ENCODE measurements at places on chromosomes 13 and 19. TPM values are rescaled to one million over a fixed set of nuclear protein-coding genes. Genes with fewer than 3 reads are reported as not detected.

- DNase-seq = no peak
Observed at GRCh38 chr13:75554464-75554863, 4.9 kb downstream of the UCHL3 start.

DNA sequence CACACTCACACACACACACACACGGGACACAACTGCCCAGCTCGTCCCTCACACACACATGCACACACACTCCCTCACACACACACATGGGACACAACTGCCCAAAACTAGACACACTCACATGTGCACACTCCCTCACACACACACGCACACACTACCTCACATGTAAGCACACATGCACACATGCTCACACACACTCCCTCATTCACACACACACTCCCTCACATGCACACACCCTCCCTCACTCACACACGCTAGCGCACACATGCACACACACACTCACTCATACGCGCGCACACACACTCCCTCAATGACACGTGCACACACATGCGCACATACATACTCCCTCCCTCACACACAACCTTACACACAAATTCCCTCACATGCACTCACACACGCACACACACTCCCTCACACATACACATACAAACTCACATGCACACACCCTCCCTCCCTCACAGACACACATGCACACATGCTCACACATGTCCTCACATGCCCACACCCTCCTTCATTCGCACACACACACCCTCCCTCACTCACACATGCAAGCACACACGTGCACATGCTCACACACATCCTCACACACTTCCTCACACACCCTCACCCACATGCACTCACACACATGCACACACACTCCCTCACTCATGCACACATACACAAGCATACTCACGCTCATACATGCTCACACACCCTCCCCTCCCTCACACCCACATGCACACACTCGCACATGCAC is 9.0 kb upstream of the RASA3 start:
- DNase-seq = peak; percentile 29

Gene FGF9
- 3.1 TPM for total RNA-seq

Gene HPN
- 1.7 TPM for total RNA-seq

Gene GPX4
- total RNA-seq = 193 TPM

DNA sequence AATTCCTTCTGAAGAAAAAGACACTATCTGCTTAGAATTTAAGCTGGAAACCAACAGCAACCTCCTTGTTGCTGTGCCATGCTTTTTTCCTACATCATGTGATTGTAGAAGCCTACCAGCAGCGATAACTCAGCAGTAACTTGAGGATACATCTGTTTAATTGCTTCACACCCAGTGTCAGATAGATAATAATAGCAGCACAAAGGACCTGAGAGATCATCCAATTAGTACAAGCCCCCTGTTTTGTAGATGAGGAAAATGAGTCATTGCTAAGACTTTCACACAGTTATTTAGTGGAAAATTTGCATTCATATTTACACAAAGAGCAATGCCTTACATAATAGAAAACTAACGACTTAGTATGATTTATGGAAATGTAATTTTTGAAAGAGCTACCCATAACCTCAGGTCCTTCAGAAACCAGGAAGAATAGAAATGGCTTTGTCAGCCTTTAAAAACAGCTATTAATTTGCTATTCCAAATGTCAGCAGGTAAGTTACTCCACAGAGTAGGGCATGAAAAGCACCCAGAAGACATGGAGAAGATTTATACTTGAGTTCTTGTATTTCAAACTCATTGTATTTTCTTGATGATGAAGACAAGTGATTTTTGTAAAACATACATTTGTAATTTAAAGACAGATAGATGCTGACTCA is 93.7 kb upstream of the SGCG start:
- DNase-seq = no peak

Gene CYP2S1
- 1.4 TPM for total RNA-seq

DNA sequence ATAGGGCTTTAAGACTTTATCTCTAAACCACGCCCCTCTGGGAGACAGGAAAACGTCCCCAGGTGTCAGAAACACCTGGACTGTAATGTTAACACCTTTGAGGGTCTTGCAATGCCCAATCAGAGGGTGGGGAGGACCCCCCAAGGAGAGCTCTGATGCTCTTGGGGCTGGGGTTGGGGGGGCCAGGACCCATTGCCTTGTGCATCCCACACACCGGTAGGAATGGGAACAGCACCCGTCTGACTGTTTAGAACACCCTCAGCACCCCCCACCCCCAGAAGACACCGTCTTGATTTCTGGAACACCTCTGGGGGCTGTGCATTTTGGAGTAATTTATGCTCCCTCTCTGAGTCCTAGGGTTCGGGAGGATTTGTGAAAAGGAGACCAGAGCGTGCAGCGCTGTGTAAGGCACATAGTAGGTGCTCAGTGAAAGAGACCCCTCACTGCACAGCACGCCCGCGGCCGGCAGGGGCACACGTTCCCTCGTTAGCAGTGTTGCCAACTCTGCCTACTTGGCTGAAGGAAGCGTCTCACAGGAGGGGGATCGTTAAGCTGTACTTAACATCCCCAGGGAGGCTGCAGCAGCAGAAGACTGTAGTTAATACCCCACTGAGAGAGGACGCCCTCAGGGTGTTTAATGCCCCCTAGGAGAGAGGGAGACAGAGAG is 2.8 kb upstream of the ERFL start:
- DNase-seq = no peak

Gene RNF225
- total RNA-seq = not detected

- no peak for DNase-seq
Observed at GRCh38 chr19:46766569-46767317, 20.5 kb upstream of the STRN4 start.

Gene ZNF154
- 5.9 TPM for total RNA-seq

Gene GPC6
- 35.9 TPM for total RNA-seq

DNA sequence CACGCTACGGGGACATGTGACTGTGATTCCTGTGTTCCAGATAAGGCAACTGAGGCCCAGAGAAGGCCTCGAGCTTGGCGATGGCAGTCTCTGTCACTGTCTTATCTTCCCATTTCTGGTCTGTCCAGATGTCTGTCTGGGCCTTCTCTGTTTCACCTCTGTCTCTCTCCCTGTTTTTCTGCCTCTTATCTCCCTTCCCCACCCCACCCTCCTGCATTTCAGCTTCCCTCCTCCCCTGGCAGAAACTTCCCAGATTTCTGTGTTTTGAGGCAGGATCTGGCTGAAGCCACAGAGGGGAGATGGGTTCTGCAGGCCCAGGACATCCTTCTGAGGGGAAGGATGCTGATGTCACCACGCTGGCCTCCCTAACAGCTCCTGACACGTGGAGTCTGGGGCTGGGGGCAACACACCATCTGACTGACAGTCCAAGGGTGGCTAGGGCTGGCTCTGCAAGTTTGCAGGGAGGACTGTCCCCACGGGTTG is 14.4 kb downstream of the PAK4 start:
- DNase-seq = no peak

DNA sequence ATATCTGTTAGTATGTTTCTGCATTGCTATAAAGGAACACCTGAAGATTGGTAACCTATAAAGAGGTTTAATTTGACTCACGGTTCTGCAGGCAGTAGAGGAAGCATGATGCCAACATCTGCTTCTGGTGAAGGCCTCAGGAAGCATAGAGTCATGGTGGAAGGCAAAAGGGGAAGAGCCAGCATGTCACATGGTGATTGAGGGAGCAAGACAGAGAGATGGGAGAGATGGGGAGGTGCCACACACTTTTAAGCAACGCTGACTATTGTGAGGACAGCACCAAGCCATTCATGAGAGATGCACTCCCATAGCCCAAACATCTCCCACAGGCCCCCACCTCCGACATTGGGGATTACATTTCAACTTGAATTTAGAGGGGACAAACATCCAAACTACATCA is 32.8 kb downstream of the COG6 start:
- DNase-seq = no peak

Gene RAB3A
- total RNA-seq = 1.9 TPM

DNA sequence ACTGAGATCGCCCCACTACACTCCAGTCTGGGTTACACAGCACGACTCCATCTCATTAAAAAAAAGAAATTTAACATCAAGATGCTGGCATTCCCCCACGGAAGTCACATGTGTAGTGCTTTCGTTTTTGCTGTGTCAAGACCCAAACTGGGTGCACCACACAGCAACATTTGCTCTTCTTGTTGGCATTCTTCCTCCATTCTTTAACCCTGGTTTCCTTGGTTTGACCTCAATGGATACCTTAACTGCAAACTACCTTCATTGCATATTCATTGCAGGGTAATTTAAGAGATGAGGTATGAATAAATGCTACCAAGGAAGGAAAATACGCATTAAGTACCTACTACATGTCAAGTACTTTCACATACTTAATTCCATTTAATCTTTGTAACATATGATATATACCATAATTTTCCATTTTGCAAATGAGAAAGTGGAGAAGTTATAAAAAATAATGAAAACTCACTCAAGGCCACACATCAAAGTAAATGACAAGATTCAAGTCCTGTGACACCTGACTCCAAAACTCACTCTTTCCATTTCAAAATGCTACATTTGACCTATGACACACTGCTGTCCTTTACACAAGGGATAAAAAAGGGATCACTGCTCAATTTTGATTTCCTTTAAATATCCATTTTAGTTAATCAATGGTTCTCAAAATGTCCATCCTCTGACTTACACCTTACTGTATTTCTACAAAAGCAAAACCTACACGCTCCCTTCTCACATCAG is 59.2 kb downstream of the STK24 start:
- DNase-seq = no peak

Gene TBXA2R
- total RNA-seq = 46.9 TPM

Gene RFPL4AL1
- total RNA-seq = not detected

GRCh38 chr19:12833738-12834565 is 427 bp downstream of the RTBDN start:
- no peak for DNase-seq

DNA sequence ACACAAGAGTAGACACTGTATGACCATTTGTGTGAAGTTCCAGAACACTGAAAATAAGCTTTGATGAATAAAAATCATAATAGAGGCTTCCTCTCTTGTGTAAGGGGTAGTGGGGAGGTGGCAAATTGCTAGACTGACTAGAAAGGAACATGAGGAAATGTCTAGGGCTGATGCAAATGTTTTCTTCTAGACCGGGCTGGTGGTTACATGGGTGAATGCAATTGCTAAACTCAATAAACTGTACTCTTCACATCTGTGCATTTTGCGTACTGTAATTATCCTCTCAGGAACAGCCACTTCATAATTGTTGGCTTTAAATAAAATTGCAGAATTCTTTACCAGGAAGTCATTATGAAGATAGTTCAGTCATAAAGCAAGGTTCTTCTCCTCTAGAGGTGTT is 5.2 kb upstream of the KBTBD7 start:
- DNase-seq = no peak

Gene RXFP2
- total RNA-seq = not detected

Gene TJP3
- total RNA-seq = not detected

- DNase-seq = no peak
Observed at GRCh38 chr13:110394371-110394841, 87.3 kb downstream of the COL4A2 start.

Gene SCEL
- total RNA-seq = not detected

Measured in posterior vena cava (tissue), 2 donors.